ENCODE measurements at places on chromosomes 12 and 14. TPM values are rescaled to one million over a fixed set of nuclear protein-coding genes. Genes with fewer than 3 reads are reported as not detected.

Gene SNAPC1
- total RNA-seq = 5.5 TPM

Gene IFI27
- total RNA-seq = 1.6 TPM

Gene FITM1
- total RNA-seq = 1.5 TPM

Gene HOXC6
- total RNA-seq = not detected

Gene ESYT1
- 322 TPM for total RNA-seq

Gene CMA1
- total RNA-seq = not detected

Gene PPTC7
- total RNA-seq = 28.9 TPM

Gene TMEM121
- 7.0 TPM for total RNA-seq

Gene PRH2
- not detected for total RNA-seq

Gene DIP2B
- 33.8 TPM for total RNA-seq

Gene ZNF740
- 50.3 TPM for total RNA-seq

Gene GALNT9
- not detected for total RNA-seq

Gene OR11H7
- not detected for total RNA-seq

Gene MUCL1
- total RNA-seq = not detected

Gene KCNC2
- not detected for total RNA-seq

Gene KLRC2
- total RNA-seq = not detected

Gene KCNH3
- total RNA-seq = 1.8 TPM

Gene DBX2
- total RNA-seq = not detected

Gene HECTD4
- total RNA-seq = 42.6 TPM

Gene KRT1
- not detected for total RNA-seq

Gene MOK
- total RNA-seq = 0.82 TPM

Gene CHGA
- total RNA-seq = not detected

Gene PLD4
- not detected for total RNA-seq

Gene VWF
- 0.08 TPM for total RNA-seq

Gene CLEC14A
- not detected for total RNA-seq
